HCT116 (cell line): ENCODE measurements at places on chromosomes 6 and 20.
A peak's percentile ranks its signal among the peaks of the same experiment; 100 is the strongest.

- no peak for DNase-seq
Observed at GRCh38 chr6:44940367-44940766, 387.8 kb upstream of the RUNX2 start.

- DNase-seq = no peak
Observed at GRCh38 chr6:52552278-52552643, 24.6 kb downstream of the TRAM2 start.

- DNase-seq = no peak
Observed at GRCh38 chr6:166969390-166970002, 13.1 kb upstream of the RNASET2 start.

- peak; percentile 7 for DNase-seq
Observed at GRCh38 chr6:118963003-118963402, 28.0 kb upstream of the MCM9 start.

DNA sequence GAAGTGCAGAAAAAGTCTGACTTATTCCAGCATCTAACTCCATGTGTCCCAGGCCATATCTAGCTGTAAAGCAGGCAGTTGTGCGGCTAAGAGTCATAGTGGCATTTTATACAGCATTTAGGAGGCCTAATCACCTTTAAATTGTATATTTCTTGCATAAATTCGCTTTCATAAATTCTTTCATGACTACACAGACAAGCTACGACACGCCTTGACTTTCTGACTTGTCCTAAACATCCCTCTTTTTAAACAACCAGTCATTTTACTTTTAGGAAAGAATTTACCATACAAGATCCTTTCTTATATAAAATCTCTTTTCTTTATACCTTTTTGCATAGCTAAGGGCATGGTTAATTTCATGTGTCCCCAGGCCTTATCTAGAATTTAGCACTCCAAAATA lies 81.7 kb upstream of the THBS2 start:
- DNase-seq = no peak

DNA sequence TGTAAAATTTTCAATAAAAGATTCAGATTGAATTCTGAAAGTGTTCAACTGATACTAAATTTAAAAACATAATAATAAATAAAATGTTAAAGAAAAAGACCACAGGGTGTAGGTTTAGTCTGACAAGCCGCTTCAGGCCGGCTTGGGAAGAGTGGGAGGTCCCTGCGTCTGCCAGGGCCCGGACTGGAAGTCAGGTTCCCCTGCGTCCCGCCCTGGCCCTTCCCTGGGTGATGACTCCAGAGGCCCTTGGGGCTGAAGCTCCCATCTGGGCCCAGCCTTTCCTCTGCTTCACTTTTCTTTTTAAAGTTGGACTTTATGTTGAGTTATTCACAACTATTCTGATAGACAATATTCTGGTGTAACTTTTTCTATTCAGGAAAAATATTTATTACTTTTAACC lies 93.3 kb downstream of the SMOC2 start:
- DNase-seq = no peak

DNA sequence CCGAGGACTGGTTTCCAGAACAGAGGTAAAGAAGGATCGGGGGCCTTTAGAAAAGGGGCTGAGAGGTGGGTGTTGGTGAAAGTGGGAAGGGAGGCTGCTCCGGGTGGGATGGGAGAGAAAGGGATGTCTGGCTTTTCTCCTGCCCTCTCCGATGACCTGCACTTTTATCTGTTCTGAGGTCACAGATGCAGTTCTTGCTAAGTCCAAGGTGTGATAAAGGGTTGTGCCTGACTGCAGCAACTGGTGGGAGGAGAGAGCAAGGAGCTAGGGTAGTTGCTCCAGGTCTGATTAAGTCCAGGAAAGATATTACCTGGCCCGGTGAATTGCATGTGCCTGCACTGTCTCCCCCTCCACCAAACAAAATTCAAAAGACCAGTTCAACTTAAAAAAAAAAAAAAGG lies 145.6 kb upstream of the SOX4 start:
- DNase-seq = no peak

GRCh38 chr6:2674857-2675256 lies 75.9 kb downstream of the MYLK4 start:
- no peak for DNase-seq

DNA sequence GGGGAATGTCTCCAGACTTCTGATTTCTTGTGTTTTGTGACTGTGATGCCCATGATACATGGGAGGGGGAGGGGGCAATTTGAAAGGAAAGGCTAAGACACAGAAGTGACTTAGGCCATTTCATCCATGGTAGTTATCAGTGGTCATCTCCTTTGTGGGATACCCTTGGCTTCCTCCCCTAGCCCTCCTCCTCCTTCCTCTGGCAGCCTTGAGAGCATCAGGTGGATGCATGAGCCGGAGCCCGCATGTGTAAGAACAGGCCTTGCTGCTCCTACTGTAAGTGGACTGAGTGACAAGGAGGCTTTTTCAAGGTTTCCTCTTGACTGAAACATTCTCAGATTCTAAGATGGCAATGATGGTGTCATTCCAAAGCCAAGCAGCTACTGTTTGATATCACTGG lies 874 bp downstream of the CD83 start:
- no peak for DNase-seq

DNA sequence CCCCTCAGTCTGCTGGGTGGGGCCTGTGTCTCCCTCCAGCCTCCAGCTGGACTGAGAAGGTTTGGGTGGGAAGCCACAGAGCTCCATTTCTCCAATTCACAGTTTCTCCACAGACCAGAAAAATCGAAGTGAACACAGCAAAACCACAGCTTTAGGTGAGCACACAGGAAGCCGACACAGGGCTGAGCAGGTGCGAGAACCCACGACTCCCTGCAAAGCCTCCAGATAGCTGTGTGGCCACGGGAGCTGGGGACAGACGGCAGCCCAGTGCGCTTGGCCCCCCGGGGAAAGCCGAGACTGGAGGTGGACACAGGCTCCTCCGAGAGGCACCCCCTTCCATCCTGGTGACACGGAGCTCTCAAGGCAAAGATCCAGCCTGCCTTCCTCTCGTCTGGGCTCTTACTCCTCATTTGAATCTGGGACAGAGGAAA lies 29.0 kb upstream of the MPC1 start:
- DNase-seq = no peak

DNA sequence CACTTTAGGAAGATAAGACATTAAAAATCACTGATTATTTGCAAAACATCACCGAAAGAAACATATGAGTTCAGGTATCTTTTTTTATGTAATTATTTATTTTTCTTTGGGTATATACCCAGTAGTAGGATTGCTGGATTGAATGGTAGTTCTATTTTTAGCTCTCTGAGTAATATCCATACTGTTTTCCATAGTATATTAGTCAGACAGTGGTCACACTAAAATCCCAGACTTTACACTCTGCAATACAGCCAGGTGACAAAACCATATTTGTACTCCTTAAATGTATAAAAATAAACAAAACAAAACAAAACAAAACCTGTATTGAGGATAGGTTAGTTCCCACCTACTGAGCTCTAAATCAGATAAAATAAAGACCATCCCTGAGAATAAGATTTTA lies 1024.3 kb upstream of the EYS start:
- no peak for DNase-seq

DNA sequence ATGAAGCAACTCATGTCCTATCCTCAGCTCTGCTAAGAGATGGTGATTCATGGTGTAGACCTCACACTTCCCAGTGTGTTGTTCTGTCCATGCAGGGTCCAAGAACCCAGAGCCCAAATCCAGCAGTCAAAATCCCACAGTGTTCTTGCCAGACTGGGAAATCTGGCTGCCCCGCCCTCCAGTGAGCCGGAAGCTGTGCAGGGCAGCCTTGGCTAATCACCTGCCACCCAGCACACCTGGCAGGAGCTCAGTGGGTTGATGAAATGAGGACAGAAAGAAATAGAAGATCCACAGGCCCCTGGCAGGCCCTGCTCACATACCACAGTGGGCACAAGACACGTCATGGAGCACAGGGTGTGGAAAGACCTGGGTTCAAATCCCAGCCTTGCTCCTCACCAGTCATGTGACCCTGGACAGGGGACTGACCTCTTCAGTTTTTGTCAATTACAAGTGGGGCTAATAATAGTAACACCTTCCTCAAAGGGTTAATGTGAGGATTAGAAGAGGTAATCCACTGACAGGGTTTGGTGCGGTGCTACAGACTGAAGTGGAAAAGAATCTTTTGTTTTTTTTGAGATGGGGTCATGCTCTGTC lies 13.6 kb upstream of the GUCA1A start:
- DNase-seq = no peak

- no peak for DNase-seq
Observed at GRCh38 chr6:135440087-135440792, 57.3 kb downstream of the AHI1 start.

DNA sequence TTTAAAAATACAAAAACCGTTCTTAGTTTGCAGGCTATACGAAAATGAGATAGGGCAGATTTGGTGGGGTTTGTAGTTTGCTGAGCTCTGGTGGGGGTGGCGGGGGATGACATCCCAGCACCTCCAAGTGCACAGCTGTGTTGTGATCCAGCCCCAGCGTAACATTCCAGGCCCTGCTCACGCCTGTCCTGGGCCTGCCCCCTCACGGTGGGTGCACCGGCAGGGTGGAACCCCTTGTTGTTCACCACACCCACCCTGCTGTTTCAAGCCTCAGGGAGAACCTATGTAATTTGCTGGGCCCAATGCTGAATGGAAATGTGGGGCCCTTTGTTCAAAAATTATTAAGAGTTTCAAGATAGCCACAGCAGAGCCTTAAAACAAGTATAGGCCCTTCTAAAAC lies 25.0 kb downstream of the ARMC2 start:
- no peak for DNase-seq

DNA sequence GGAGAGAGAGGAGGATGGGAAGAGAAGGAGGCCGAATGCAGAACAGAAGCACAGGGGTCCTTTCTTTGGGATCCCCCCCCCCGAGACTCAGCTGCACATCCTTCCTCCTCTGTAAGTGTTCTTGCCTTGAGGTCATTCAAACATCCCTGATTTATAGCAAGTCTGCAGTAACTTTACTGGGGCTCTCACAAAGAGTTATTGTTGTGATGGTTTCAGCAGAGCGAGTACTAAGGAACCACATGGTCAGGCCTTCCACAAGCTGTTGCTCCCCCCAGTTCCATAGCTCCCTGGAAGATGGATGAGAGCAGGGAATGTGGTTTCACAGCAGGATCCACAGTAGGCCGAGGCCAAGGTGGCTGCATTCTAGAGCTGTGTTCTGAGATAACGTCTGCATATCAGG lies 351.4 kb upstream of the CDH4 start:
- DNase-seq = no peak
